Activated effector memory CD4-positive, alpha-beta T cell treated with Interleukin-2 at 50 U/mL for 16 hours (primary cell): ENCODE measurements at places on chromosomes 12 and 14.

DNA sequence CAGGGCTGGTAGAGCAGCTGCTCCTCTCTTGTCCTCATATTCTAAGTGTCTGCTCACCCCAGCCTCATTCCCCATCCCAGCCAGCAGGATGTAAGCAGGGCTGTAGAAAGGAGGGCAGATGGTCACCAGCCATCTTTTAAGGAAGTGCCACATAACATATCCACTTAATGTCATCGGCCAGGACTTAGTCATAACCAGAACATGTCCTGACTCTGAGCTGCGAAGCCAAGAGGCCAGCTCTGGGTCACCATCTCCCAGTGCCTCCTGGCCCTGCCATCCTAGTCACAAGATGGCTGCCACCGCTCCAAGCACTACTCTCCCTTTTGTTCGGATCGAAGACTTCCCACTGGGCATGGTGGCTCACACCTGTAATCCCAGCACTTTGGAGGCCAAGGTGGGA is 123.9 kb downstream of the PLXNC1 start:
- no peak for DNase-seq

DNA sequence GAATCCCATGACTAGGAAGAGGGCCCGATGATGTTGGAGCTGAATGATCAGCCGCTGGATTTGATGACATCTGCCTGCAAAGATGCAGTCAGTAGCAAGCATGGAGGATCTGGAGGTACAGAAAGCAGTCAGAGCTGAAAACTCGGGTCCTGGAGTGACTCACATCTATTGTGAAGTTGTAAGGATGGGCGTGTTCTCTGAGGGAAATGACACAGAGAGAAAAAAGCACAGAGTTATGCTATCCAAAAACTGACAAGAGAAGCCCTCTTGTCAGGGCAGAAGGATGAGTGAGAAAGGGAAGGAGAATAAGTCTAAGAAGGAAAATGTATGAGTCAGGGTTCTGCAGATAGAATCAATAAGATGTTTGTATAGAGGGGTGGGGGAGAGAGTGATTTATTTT is 380.4 kb upstream of the CCDC196 start:
- no peak for DNase-seq

- DNase-seq = no peak
These were observed 98.9 kb downstream of the RPS29 start for GRCh38 chr14:49487238-49487637.

- no peak for DNase-seq
These were observed 72.4 kb downstream of the FLRT2 start for GRCh38 chr14:85602345-85602744.

DNA sequence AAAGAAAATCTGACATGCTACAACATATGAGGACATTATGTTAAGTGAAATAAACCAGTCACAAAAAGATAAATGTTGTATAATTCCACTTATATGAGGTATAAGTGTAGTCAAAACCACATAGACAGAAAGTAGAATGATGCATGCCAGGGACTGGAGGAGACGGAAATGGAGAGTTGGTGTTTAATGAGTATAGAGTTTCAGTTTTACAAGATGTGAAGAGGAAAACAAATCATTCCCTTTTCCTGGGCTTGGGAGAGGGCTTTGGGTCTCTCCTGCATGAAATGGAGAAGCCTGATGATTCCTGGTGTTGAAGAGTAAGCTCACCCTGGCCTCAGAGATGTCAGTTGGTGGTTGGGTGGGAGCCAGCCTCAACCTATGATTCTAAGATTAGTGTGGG is 158.4 kb upstream of the PLXNC1 start:
- DNase-seq = no peak

DNA sequence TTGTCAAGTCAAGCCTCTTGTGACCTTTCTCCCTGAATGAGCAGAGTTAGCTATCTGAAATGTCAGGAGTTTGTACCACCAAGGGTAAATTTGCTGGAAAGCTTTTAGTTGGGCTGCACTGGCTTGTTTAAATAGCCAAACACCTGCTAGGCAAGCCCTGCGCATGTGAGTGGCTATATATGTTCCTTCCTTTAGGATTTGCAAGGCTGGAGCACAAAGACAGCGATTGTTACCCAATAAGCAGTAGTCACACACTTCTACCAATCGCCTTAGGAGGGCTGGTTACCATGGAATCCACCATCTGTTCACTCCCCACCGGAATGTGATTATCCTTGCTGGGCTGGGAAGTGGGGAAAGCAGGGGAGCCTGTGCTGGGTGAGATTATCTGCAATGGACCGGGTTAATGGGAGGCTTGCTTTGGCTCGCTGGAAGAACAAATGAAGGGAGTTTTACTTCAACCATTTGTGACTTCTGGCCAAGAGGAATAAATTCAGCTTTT is 102.5 kb downstream of the FGD4 start:
- no peak for DNase-seq

- DNase-seq = no peak
These were observed 421.9 kb downstream of the TMEM132D start for GRCh38 chr12:129481921-129482320.

GRCh38 chr14:76647697-76648298 is 113.5 kb upstream of the VASH1 start:
- no peak for DNase-seq
